Activated CD8-positive, alpha-beta memory T cell treated with anti-CD3 and anti-CD28 coated beads, Interleukin-2, amount 10 ng/mL, durations not matched to agents 7 days and 5 days (primary cell): ENCODE measurements at places on chromosomes 5 and 9. TPM values are rescaled to one million over a fixed set of nuclear protein-coding genes. Genes with fewer than 3 reads are reported as not detected.

DNA sequence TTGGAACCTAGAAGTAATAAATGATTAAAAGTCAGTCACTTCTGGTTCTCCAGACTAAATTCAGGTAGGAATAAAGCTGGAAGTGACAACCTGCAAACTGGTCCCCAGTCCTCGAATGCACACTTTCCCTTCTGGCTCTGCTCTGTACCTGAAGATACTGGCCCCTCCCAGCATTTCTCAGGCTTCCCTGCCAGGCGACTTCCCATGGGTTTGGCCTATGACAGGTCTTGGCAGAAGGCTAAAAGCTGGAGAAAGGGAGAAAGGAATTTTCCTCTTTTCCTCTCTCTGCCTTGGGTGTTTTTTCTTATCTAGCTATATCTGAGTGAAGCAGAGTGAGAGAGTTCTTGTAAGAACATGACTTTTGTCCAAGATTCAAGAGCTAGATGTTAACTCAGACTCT lies 1005.7 kb downstream of the DTWD2 start:
- no peak for DNase-seq

- DNase-seq = no peak
Observed at GRCh38 chr9:38286766-38287165, 105.7 kb upstream of the ALDH1B1 start.

Gene APBA1
- 3.6 TPM for total RNA-seq

DNA sequence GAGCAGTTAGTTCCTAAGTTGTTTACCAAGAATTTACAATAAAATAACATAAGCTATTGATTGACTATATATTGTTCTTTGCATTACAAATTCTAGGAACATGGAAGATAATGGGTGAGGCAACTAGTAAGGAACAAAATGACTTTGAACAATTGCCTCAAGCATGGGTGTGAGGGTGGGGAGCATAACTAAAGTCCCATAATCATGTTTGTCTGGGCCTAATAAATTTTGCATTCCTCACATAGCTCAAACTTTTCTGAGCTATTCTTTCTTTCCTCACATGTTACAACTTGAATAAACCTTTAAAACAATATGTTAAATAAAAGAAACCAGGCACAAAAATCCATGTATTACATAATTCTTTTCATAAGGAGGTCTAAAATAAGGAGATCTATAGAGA lies 1066.1 kb downstream of the NR2F1-AS1 start:
- no peak for DNase-seq

DNA sequence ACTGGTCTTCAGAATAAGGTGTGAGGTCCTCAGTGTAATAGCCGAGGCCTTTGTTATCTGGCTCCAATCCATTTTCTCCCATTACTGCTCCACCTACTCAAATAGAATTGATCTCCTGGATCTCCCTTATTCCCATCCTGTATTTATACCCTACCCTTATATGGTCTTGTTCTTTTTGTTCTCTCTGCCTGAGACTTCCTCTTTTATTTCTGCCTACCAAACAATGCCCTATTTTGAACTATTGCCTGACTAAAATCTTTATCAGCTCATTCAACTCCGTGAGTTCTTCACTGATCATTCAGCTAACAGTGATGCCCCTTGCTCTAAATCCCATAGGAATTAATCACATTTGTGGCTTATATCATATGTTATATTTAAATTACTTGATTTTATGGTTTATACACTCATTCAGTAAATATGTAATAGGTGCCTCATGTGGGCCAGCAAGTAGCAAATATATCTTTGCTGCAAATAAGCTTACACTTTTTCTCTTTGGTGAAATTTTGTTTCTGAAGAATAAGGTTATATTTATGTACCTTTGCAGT lies 417.5 kb upstream of the MEF2C start:
- no peak for DNase-seq

- DNase-seq = no peak
Observed at GRCh38 chr9:42386477-42386876, 203.0 kb downstream of the SPATA31A6 start.

Gene FOXD4L4
- total RNA-seq = 0.09 TPM

GRCh38 chr9:21964925-21965385 lies 29.2 kb downstream of the CDKN2A start:
- DNase-seq = peak; percentile 68

GRCh38 chr9:34371886-34372466 lies 4.7 kb downstream of the MYORG start:
- DNase-seq = no peak

GRCh38 chr5:156053056-156053455 lies 273.9 kb upstream of the SGCD start:
- no peak for DNase-seq

Gene RANBP3L
- total RNA-seq = not detected
